ENCODE measurements at places on chromosomes 4 and X.

- DNase-seq: no peak
Measured at GRCh38 chrX:276581-277201, 4.5 kb upstream of the PLCXD1 start.

DNA sequence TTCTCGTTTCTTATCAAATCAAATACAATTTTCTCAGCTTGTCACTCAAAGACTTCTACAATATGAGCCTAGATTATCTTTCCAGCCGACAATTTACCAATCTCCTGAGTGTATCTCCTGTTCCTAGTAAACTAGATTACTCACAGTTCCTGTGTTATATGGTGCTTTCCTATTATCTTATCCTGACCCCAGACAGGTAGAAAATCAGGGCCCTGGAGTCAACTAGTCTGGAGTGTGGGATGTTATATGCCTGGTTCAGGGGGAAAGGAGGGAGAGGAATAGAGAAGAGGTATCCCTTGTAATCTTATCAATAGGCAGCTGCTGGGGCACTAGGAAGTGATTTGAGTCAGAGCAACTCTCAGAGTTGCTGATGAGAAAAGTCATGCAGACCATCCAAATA lies 127.1 kb downstream of the SLC7A11 start:
- no peak for DNase-seq

DNA sequence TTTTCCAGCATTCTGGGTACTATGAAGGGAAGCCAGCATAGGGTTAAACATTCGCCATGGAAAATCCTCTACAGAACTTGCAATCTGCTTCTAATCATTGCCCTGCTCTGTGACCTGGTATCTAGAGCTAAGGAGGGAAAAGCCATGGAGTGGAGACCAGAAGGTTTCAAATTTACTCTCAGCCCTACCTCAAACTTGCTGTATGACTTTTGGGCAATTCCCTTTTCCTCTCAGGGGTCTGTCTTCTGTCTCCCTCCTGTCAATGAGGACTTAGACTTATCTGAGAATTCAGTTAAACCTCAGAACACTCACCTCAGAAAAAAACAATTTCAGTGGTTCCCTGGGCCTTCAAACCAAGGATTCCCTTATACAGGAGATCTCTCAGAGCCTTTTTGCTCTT lies 29.1 kb downstream of the ARHGEF9 start:
- DNase-seq: no peak

- DNase-seq: no peak
Measured at GRCh38 chr4:85792376-85793232, 317.7 kb downstream of the ARHGAP24 start.

GRCh38 chrX:129786210-129786651 lies 6.5 kb downstream of the SASH3 start:
- no peak for DNase-seq

DNA sequence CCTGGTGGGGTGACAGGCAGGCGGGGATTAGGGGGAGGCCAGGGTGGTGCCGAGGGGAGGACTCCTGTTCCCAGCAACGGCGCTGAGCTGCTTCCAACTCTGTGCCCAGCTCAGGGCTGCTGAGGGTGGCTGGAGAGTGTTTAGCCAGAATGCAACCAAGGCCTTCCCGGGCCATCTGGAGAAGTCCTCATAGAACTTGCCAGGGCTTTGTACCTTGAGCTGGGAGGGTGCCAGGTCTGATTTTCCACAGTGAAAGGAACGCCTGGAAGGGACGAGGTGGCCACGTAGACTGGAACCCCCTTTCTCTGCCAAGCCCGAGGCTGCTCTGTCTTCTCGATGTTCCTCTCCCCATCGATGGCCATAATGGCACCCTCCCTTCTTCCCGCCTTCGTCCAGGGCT lies 57.0 kb upstream of the GPR78 start:
- no peak for DNase-seq

- no peak for DNase-seq
Measured at GRCh38 chr4:1975391-1975801, 33.4 kb downstream of the NELFA start.

DNA sequence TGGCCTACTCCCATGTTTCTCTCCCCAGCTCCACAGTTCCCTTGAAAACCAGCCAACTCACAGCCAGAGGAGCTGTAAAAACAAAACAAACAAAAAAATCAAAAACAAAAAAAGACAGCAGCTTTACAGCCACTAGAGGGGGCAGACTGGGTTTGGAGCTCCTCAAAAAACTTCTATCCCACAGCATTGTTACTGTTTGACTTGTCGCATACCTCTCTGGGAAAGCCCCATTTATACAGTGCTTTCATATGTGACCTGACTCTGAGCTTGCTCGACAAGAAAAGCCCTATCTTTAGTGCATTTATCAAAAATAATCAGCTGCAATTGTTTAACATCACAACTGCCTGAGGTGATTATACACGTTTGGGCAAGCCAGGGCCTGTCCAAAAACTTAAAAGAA lies 21.6 kb downstream of the TSPAN6 start:
- DNase-seq: no peak

GRCh38 chr4:164239433-164239832 lies 514.5 kb upstream of the SMIM31 start:
- no peak for DNase-seq

DNA sequence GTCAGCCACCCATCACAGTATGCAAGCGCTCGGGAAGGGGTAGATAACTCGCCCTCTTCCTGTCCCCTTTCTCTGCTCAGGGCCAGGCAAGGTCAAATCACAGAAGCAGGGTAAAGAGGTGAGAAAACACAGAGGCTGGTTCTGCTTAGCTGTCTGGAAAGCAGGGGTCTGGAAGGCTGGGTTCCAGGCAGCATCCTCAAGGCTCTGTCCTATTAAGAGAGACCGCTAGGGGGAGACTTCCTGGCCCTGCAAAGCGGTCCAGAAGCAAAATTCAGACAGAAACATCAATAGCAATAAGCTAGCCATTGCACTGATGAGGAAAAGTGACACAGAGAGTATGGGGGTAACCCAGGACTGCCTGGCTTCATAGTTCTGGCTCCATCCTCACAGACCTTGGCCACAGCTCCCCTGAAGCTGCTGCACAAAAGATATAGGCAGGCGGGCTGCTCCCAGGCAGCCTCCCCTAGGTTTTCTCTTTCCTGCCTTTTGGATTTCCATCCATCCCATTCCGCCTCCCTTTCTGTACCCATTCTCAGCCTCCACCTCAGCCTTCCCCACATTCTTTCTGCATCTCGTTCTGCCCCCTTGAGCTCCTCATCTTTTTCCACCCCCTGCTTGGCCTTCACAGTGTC lies 308.5 kb downstream of the EVC2 start:
- DNase-seq: no peak

DNA sequence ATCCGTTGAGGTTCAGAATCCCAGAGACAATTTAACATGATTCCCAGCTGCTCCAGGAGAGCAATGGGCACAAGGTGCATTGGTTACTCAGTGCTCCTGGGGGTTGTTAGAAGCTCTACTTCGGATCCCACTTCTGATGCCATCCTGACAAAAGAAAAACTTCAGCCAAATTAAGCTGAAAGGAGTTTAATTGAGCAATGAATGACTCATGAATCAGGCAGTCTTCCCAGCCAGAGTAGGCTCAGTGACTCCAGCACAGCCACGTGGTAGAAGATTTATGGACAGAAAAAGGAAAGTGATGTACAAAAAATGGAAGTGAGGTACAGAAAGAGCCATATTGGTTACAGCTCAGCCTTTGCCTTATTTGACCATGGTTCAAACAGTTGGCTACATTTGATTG lies 95.7 kb downstream of the PWWP3B start:
- no peak for DNase-seq

DNA sequence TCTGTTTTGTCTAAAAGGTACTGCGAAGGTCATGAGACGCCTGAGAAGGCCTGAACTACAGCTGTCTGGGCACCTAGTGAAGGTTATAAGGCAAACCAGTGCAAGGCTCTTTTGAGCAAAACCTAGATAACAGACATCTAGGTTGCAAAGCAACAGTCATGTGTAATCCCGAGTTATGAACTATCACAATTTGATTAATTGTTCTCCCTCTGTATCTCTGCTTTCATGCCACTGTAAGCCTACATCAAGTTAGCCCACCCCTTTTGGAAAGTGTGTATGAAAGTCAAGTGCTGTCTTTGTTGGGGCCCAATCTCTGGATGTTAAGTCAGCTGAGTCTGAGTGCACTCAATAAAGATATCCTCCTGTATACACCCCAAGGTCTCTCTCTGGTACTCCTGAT lies 31.9 kb upstream of the UGT2B7 start:
- no peak for DNase-seq

- DNase-seq: no peak
Measured at GRCh38 chr4:128166982-128167381, 105.9 kb downstream of the LARP1B start.

- no peak for DNase-seq
Measured at GRCh38 chr4:73777612-73778011, 37.2 kb downstream of the CXCL8 start.

- DNase-seq: no peak
Measured at GRCh38 chr4:163380703-163381102, 37.0 kb downstream of the NPY5R start.

GRCh38 chr4:7067452-7068278 lies at the start of gene GRPEL1:
GRPEL1 (minus strand) TSS chr4:7068064; CDS start chr4:7068032, 32 bp downstream.
- peak; percentile 24 for DNase-seq

DNA sequence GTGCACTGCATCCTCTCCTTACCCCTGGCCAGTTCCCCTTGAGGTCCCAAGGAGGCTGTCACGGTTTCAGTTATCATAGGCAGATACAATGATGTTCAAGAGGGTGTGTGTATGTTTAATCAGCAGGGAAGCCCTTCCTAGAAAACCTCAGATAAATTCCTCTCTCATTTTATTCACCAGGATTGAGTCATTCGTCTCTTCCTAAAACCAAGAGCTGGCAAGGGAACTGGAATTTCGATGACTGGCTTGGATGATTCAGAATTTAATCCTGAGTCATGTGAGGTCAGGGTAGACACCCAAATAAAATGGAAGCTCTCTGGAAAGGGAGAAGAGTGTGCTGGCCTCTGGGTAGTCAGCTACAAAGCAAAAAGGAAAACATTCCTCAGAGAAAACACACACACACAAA lies 106.2 kb upstream of the RAPGEF2 start:
- no peak for DNase-seq

DNA sequence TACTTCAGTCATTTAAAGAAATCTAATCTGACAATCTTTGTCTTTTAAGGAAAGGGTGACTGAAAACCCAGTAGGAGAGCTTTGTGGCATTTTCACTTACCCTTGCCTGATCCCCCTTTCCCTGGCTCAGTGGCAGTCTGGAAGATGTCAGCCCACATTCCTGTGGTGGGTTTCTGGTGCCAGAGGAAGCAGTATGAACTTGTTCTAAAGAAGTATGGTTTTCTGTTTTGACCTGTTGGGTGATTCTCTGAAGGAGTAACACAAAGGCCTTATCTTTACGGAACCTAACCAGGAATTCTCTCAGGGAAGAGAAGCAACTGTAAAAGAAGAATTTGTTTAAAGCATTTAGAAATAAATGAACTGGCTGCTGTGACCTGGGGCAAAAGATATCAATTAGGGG lies 41.9 kb downstream of the BMP15 start:
- no peak for DNase-seq

DNA sequence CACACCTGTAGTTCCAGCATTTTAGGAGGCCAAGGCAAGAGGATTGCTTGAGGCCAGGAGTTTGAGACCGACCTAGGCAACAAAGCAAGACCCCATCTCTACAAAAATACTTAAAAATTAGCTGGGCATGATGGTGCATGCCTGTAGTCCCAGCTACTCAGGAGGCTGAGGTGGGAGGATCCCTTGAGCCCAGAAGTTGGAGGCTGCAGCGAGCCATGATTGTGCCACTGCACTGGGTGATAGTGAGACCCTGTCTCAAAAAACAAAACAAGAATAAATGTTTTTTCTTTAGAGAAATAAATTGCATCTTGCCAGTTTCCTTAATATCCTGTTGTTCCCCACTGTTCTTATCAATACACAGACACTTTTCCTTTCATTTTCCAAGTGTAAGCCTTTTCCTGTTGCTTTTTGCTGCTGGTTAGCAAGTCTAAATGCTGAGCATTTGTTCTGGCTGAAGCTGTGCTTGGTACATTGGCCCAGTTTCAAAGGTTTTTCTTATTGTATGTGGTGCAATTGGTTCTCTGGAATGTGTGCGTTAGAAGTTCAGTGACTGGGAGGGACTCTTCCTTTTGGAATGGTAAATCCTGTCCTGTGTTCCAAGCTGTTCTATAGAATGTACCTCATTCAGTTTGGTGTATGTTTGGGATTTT lies 98.2 kb downstream of the AFF1 start:
- DNase-seq: no peak

DNA sequence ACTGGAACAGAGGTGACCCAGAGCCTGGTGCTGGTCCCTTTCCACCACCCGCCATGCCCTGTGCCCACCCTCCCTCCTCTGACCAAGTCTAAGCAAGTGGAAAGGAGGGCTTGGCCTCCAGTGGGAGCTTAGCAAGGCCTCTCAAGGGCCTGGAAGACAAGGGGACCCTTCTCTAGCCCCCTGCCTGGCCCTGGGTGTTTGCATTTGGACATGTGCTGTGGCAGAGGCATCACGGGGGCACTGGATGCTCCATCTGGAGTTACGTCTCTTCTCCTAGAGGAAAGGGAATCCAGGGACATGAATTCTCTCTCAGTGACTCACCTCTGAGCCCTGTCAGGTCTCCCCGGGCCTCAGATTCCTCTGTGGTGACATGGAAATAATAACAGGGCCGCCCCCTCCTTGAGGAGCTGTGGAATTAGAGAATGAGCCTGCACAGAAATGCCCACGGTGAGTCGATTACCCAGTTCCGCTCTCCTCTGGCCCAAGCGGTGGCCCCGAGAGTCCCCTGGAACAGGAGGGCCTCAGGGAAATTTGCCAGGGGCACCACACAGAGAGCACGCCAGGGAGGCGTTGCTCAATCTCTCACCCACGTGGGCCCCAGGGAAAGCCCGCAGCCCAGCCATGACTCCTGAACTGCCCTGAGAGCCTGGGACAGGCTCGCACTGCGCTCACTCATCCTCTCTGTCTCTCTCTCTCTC lies 189.6 kb downstream of the BCOR start:
- DNase-seq: no peak

GRCh38 chrX:111581086-111581485 lies 69.6 kb downstream of the SERTM2 start:
- DNase-seq: no peak

DNA sequence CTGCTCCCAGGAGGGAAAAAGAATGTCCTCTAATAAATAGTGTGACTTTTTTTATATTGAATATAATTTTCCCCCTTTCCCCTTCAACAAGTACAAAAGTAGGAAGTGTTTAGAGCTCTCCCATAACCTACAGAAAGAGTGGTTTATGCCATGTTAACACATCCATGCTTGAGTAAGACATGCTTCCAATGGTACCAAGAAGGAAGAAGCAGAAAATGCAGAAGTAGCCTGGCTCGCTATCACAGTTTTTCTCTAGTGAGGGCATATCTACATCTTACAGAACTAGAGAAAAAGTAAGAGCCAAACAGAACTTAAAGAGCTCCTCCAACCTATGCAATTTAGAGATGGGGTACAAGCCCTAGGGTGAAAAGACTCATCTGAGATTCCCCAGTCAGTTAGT lies 82.5 kb downstream of the ARHGEF9 start:
- no peak for DNase-seq

GRCh38 chr4:86718152-86718551 lies 124.0 kb downstream of the PTPN13 start:
- no peak for DNase-seq

DNA sequence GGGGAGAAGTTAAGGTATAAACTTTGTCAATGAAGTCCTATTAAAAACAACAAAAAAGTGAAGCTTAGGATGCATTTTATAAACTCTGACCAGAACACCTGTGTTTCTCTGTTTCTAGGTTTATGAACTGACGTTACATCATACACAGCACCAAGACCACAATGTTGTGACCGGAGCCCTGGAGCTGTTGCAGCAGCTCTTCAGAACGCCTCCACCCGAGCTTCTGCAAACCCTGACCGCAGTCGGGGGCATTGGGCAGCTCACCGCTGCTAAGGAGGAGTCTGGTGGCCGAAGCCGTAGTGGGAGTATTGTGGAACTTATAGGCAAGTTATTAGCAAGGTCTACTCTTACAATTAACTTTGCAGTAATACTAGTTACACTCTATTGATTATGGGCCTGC lies 46.6 kb downstream of the HTT start:
- no peak for DNase-seq
